ENCODE measurements at places on chromosomes 2 and 18.
A peak's percentile ranks its signal among the peaks of the same experiment; 100 is the strongest.

DNA sequence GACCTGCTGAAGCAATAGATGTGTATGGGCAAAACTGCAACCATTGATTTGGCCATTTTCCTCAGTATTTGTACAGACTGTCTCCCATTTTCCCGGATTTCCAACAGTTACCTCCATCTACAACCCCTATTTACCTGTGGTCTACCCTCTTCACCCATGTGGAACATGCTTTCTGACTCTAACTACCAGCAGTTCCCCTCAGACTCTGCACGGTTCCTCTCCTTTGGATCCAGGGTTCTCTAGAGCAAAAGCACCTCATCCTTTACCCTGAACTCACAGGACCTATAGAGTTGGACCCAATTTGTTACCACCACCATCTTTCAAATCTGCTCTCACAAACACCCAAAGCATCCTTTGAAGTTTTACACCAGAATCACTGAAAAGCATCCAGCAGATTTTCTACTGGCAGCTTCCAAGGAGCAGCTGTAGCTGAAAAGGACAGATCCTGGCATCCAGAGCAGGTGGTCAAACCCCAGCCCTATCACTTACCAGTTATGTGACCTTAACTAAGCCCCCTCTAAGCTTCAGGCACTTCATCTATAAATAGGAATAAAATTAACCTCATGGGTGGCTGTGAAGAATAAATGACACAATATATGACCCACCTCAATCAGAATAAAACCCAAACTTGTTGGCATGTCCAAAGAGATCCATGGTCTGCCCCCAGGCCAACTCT, 15.3 kb downstream of the CYTIP start:
- no peak for DNase-seq

- DNase-seq = no peak
Observed at GRCh38 chr18:26483633-26484032, 64.7 kb downstream of the KCTD1 start.

GRCh38 chr2:143063612-143064200, 65.5 kb upstream of the ARHGAP15 start:
- DNase-seq = no peak

- no peak for DNase-seq
Observed at GRCh38 chr2:16494836-16495508, 170.7 kb downstream of the CYRIA start.

GRCh38 chr2:232333361-232334135, 45.0 kb upstream of the ALPP start:
- DNase-seq = no peak

DNA sequence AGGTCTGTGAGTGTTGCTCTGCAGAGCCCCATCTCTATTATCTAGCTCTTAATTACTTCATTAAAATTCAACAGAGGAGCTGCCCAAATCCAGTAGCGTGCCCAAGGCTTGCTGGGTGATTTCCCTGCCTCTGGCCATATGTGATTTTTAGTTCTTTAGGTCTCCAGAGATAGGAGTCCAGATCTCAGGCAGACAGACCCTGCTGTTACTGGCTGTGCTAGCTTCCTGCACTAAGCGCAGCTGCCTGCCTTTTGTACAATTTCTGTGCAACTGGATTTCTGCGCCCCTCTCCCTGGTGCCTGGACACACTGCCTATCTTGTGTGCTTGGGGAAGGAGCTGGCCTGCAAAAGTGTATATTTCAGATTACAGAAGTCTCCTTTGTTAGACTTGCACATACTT, 136.5 kb downstream of the TDRD15 start:
- DNase-seq = no peak

GRCh38 chr2:68714866-68715265, 19.7 kb upstream of the ARHGAP25 start:
- DNase-seq = peak; percentile 28

GRCh38 chr2:157245846-157246764, 11.4 kb upstream of the GALNT5 start:
- no peak for DNase-seq

- DNase-seq = no peak
Observed at GRCh38 chr2:168072626-168073303, 174.6 kb downstream of the STK39 start.
